ENCODE measurements at places on chromosomes 5 and 9.
A peak's percentile ranks its signal among the peaks of the same experiment; 100 is the strongest.

DNA sequence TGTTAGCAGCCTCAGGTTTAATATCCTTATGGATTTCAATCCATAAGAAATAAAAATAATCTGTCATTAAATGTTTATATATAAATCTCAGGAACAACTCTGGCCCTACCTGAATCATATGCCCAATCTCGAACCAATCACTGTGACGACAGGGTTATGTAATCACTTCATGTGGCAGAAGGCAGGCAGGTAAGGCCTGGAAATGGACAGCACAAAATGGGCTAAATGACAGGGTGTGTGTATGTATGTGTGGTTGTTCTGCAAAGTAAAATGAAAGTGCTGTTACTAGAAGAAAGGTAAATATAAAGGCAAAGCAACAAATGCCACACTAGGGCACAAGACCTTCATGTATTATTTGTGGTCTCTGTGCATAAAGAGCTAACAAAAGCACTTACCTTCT lies 19.6 kb downstream of the ANKDD1B start:
- no peak for DNase-seq

DNA sequence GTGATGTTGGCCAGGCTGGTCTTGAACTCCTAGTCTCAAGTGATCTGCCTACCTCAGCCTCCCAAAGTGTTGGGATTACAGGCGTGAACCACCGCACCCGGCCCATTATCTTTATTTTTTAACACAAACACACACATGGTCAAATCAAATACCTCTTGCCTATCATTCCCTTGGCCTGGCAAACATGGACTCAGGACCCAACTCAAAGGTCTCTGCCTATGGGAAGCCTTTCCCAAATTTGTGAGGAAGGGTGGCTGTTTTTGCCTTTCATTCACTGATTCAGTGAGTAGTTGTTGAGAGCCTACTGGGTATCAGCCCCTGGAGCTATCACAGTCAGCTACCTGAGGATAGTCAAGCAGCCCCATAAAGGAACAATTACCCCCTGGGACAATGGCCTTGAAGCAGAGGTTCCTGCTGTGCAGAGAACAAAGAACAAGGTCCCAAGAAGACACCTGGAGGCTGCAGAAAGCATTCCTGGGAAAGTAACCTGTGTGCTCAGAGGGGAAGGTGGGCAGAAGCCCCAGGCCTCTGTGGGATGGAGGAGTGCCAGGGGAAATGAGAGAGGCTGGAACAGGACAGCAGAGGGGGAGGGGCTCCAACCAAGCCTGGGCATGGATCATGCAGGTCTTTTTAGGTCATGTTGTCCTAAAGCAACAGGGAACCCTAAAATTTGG lies 126.4 kb downstream of the CRB2 start:
- DNase-seq = no peak

GRCh38 chr9:95751520-95751790 lies 124.0 kb upstream of the ERCC6L2 start:
- no peak for DNase-seq

GRCh38 chr5:7714697-7715096 lies 136.2 kb downstream of the CFAP90 start:
- no peak for DNase-seq

DNA sequence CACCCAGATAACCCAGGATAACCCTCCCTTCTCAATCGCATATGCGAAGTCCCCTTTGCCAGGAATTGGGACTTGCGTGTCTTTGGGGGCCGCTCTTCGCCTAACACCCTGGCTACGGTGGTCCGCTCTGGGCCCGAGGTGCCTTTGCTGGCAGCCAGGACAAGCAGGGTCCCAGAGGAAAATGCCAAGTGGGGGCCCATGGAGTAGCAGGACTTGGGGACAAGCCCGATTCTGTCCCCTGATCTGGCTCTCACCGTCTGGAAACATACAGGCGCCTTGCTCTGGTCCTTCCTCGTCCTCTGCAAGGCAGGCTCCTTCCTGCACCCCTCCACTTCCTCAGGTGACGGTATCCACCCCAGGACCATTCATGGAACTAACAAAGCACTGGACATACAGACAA lies 78.1 kb upstream of the UNC5A start:
- no peak for DNase-seq

GRCh38 chr5:41656597-41656996 lies 146.2 kb upstream of the PLCXD3 start:
- no peak for DNase-seq

GRCh38 chr9:75235632-75236031 lies 147.3 kb downstream of the OSTF1 start:
- no peak for DNase-seq

- no peak for DNase-seq
These were observed 38.7 kb downstream of the JAKMIP2 start for GRCh38 chr5:147743678-147744374.

- DNase-seq = no peak
These were observed 204.1 kb downstream of the BRINP1 start for GRCh38 chr9:119165131-119165530.

GRCh38 chr9:2087500-2088313 lies 72.6 kb downstream of the SMARCA2 start:
- DNase-seq = peak; percentile 16

GRCh38 chr5:11514705-11515432 lies 389.4 kb downstream of the CTNND2 start:
- DNase-seq = no peak

GRCh38 chr5:95280401-95281095 lies 4.3 kb downstream of the MCTP1 start:
- no peak for DNase-seq

DNA sequence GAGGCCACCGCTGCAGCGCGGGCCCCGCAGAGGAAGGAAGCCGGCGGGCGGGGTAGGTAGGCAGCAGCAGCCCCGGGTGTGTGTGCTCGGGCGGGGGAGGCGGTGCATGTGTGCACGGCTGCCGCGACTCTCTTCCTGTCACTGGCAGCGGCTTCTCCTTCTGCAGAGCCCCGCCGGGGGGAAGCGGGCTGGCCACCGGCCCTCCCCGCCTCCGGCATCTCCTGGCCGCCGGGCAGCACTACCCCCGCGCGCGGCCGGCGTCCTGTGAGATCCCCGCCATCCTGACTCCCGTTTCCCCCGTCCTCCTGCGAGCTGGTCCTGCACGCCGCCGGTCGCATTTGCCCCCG lies 315 bp downstream of the PIK3R1 start:
- peak; percentile 42 for DNase-seq

DNA sequence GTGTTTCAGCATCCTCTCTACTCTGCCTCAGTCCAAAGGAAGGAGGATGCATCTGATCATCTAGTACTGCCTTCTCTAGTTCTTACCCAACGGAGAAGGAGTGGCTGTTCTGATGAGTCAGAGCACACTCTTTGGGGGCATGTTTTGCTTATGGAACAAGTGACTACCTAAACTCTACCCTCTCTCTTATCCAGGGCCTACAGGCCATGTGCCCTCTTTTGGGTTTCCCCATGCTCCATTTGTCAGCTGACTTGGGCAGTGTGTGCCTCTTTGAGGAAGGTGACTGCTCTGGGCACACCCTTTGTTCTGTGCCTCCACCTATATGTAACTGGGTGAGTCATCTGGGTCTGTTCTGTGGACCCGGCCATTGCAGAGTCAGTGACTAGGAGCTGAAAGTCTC lies 89.6 kb upstream of the BNC2 start:
- no peak for DNase-seq

DNA sequence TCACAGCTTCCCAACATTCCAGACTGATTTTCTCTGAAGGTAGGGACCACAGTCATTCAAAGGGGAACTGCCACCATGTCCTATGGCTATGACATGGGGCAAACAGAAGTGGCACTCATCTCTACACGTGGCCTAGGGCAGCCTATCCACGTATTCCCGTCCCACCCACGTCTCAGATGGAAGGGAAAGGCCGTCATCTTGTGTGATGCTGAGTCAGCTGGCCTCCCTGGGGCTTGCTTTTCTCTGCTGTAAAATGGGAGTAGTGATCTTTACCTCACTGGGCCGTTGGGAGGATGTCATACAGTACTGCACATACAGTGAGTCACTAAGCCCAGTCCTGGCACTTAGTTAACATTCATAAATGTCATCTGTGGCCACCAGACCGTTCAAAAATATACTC lies 72.3 kb downstream of the RAPGEF1 start:
- no peak for DNase-seq

DNA sequence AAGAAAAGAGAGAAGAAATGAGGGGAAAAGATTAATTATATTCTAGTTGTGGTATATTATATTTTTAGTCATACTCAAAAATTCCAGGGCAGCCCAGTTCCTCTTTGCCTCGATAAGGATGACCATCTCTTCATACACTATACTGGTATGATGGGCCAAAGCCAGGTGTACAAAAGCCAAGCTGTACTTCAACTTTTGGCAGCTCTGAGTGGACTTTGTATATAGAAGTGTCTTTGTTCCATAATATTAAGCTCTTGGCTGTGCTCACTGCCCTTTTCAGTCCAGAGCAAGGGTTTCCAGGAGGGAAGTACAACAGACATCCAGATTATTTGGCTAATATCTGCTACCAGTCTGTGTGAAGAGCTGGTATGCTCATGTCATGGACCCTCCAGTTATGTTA lies 934.3 kb upstream of the CDH10 start:
- DNase-seq = no peak

- DNase-seq = no peak
These were observed 39.7 kb downstream of the TLE1 start for GRCh38 chr9:81649475-81650240.

- no peak for DNase-seq
These were observed 123.7 kb upstream of the NFIB start for GRCh38 chr9:14437354-14438231.

- DNase-seq = no peak
These were observed 1.2 kb downstream of the ANKRD33B start for GRCh38 chr5:10564838-10565784.

DNA sequence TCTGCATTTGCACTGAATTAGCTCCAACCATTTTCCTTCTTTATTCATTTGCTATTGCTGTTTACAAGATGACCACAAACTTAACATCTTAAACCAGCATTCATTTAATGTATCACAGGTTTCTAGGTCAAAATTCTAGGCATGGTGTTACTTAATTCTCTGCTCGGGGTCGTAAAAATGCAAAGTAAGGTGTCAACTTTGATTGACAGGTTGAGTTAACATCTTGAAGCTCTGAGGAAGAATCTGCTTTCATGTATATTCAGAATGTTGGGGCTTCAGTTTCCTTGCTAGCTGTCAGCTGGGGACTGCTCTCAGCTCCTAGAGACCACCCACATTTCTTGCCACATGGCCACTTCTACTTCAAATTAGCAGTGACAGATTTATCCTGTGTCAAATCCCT lies 348.7 kb upstream of the GRIN3A start:
- no peak for DNase-seq

DNA sequence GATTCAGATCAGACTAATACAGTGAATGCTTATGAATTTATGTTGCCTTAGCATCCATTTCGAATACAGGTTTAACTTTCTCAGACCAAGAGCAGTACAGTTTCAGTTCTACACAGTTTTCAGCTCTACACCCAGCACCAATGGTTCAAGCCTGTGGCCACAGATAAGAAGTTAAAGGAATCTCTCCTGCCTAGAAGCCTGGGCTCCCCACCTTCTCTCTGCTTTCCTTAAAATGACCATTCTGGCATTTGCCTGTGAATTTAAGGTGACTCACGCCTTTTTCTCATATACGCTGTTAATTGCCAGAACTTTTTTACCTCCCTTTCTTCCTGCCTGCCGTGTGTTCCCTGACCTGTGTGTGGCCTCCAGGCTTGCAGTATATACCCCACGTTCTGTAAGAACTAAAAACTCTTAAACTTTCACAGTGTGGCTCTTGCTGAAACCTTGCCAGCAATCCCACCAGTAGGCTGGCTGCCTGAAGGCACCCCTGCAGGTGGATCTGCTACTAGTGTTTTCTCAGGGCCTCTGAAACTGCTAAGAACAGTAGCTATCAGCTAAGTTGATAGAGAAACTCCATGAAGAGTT lies 692.8 kb upstream of the CDH18 start:
- no peak for DNase-seq

- no peak for DNase-seq
These were observed 3.9 kb downstream of the TYRP1 start for GRCh38 chr9:12696931-12697622.

GRCh38 chr9:135960411-135961276 lies 529 bp downstream of the UBAC1 start:
- DNase-seq = peak; percentile 73

DNA sequence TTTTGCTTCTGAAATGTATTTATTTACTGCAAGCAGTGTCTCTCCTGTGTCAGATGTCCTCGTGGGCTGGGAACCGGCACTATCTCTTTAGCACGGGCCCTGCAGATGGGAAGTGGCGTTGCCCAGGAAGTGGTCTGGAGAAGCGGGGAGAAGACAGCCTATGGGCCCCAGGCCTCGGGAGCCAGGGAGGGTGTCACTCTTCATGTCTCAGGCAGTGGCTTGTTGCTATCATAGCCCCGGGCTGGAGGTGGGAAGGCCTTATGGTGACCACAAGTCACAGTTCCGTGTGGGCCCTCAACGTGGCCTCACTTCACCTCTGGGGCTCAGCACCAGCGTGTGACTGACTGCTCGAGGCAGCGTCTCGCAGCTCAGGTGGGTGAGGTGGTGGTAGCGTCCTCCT lies 41.4 kb downstream of the SYK start:
- no peak for DNase-seq

DNA sequence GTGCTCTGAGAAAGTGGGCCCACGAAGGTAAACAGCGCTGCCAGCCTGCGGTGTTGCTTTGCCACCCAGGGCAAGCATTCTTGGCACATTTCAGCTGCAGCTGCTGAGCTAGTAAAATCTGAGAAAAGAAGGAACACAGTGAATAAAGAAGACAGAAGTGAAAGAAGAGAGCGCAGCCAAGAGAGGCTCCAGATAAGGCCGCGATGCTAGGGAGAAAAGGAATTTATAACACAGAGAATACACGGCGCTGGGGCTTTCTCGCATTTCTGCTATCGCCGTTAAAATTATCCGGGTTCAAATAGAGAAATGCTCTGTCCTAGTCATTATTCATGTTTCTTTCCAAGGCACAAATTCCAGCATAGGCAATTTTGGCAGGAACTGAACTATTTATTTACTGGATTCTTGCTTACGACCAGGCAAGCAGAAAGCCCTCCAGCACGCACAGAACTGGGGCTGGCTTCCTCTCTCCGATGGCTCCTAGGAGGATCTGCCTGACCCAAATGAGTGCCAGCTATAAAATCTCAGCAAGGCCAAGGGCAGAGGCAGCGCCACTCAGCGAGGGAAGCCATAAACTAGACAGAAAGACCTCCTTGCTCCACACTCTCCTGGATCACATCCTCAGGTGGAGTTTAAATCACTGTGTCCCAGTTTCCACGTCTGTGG lies 111.2 kb downstream of the ATPSCKMT start:
- no peak for DNase-seq

DNA sequence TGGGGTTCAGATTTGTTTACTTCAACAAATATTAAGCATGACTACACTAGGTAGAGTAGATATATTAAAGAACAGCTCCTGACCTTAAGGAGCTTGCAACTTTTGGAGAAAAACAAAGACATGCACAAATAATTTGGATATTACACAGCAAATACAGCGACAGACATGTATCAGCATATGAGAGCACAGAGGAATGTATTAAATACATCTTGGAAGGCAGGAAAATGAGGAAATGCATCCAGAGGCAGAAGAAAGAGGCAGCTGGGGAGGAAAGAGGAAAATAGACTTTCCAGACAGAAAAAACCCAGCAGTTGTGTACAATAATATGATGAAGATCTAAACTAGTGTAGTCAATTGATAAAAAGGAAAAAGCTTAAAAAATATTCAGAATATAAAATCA lies 392.2 kb downstream of the PDE4D start:
- no peak for DNase-seq
